Vagina (tissue), 2 donors: ENCODE measurements at places on chromosomes 4 and X. TPM values are rescaled to one million over a fixed set of nuclear protein-coding genes. Genes with fewer than 3 reads are reported as not detected.

MAGEB2 gene
- total RNA-seq: not detected

SPP1 gene
- total RNA-seq: 11.8 TPM

PCSK1N gene
- 15.0 TPM for total RNA-seq

SLC7A11 gene
- 1.5 TPM for total RNA-seq

SGMS2 gene
- 66.5 TPM for total RNA-seq

CNGA1 gene
- 2.0 TPM for total RNA-seq

GBA3 gene
- total RNA-seq: not detected

DACH2 gene
- total RNA-seq: not detected

FMR1 gene
- total RNA-seq: 29.7 TPM

RBM46 gene
- total RNA-seq: not detected

FAM47A gene
- not detected for total RNA-seq

ERVMER34-1 gene
- 2.7 TPM for total RNA-seq

ARHGAP4 gene
- 36.6 TPM for total RNA-seq

CASP3 gene
- total RNA-seq: 11.3 TPM

GPR34 gene
- total RNA-seq: 3.2 TPM

RPL36A gene
- 514 TPM for total RNA-seq

LRCH2 gene
- 10.1 TPM for total RNA-seq

POLN gene
- 3.9 TPM for total RNA-seq

GC gene
- not detected for total RNA-seq
